NCI-H774 (cell line): ENCODE measurements at places on chromosomes 5 and 9.

GRCh38 chr5:82620957-82621600, 342.9 kb upstream of the RPS23 start:
- no peak for DNase-seq

DNA sequence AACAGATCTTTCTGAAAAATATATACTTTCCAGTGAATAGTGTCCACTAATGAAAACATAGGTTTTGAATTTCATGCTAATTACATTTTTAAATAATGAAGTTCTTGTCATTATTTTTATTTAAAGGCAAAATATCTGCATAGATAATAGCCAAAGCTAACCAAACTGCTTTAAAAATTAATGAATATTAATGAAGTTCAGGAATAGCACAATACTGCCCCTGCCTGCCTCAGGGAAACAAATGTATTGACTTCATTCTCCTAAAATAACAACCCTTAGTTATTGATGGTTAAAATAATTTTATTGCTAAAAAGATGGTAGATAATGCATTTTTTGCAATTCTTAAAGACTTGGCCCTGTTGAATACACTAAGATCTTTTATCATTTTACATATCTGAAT, 103.6 kb upstream of the SSBP2 start:
- no peak for DNase-seq

DNA sequence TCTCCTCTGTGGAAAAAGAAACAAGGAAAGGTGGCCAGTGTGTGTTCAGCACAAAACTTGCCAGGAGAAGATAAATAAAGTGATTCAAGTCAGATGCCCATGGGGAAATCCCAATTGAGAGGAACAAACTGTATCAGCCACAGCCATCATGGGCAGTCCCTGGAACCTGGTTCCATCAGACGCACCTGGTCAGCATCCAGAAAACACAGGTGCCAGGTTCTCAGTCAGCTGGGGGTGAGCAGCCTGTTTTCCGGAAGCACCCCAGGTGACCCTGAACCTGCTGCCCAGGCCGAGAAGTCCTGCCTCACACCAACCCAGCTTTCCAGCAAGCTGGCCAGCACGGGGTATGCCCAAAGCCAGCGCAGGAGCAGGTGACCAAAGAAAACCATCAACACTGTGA, 30.5 kb downstream of the PTCH1 start:
- no peak for DNase-seq

GRCh38 chr9:85137696-85138095, 468.2 kb downstream of the NTRK2 start:
- DNase-seq = no peak

DNA sequence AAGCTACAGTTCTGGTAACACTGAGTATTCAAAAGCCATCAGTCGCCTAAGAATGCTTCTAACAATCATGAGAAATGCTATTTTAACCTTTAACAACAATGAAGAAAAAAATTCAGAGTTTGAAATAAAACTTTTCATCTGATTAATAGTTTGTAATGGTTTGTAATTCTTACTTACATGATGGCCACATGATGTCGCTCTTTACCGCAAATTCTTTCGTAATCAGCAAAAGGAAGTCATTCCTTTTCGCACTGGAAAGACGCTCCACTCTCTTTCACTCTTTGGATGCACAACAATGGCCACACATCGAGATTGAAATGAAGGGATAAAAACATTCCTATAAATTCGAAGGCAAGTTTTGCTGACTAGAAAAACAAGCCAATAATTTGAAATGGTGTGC, at the start of gene PCDHA7:
TSS of gene PCDHA7 (plus strand) at position 277 of the 400 bp plus-strand sequence. CDS start at position 392, 115 bp downstream.
- no peak for DNase-seq

- no peak for DNase-seq
These were observed 229.1 kb downstream of the ESM1 start for GRCh38 chr5:54756301-54756700.

DNA sequence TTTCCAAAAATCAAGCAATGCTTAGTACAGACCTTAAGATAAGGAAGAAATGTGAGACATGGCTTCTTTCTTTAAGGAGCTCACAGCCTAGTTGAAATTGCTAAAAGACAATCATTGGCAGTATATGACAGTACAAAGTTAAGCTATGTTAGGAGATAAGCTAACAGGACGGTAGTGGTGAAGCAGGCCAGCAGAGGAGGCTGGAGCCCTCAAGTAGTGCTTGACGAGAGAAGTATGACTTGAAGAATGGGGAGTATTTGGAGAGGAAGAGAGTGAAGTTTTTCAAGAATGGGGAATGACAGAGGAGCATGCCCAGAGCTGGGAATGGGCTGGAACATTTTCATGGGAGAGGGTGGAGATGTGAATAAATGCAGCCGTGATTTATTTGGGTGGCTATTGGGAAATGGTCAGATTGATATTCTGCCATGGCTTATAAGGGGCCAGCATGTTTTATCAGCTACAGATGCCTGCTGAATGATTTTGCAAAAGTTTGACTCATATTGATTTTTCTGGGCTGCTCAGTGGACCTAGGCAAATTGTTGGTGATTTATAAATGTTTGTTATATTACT, 43.7 kb downstream of the LURAP1L start:
- DNase-seq = no peak

GRCh38 chr5:130068988-130069387, 164.7 kb downstream of the CHSY3 start:
- no peak for DNase-seq

GRCh38 chr9:119083673-119084072, 285.6 kb downstream of the BRINP1 start:
- no peak for DNase-seq

DNA sequence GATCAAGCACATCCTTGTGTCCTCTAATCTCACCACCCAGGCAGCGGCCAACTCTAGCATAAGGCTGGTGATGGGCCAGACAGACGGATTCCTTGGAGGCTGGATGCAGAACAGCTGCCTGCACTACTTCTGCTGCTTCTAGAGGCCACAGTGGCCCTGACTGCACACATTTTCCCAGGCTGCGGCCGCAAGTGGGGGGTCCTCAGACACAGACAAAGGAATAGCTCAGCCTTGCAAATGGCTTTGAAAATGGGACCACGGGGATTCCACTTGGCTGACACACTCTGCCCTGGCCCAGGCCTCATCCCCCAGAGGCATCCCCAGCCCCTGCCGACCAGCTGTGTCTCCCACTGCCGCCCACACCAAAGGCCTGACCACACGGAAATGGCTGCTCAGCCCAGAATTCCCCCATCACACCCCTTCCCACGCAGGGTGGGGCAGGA, 540.8 kb downstream of the BNC2 start:
- no peak for DNase-seq

- no peak for DNase-seq
These were observed 137.8 kb downstream of the CEP120 start for GRCh38 chr5:123285122-123286023.

- no peak for DNase-seq
These were observed 29.3 kb downstream of the PTPA start for GRCh38 chr9:129140397-129141065.

DNA sequence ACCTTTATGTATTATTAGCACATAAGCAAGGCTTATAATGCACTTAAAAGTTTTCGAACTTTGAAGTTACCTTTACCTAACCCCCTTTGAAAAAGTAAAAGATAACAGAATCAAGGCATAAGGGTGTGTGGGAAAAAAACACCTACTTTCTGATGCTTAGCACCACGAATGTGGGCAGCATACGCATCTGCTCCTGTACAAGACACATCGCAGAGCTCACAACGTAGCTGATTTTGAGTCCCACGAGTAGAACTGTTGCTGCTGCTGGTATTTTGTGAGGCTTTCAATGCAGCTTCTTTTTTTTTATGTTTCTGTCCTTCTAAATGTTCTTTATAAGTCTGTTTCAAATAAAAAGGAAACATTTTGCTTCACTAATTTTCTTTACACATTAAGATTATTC, 40.8 kb downstream of the ZFR start:
- DNase-seq = no peak

- no peak for DNase-seq
These were observed 262.1 kb upstream of the KLF4 start for GRCh38 chr9:107751567-107752210.

DNA sequence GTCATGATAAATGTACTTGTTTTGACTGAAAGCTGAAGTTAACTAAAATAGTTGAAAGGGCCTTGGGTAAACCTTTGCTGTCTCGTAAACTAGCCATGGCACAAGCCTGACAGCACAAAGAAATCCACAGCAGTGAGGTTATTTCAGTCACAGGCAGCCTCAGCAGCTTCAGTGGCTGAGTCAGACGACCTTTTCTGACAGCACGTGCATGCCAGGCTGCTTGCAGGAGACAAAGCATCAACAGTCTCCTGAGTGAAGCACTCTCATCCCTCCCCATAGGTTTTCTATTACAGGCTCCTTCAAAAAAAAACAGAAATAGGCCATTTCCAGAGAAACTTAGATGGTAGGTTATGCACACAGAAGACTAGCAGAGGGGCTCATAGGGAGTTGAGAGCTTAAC, 34.6 kb downstream of the OXCT1 start:
- no peak for DNase-seq
